ENCODE measurements at places on chromosomes 1 and 21.

DNA sequence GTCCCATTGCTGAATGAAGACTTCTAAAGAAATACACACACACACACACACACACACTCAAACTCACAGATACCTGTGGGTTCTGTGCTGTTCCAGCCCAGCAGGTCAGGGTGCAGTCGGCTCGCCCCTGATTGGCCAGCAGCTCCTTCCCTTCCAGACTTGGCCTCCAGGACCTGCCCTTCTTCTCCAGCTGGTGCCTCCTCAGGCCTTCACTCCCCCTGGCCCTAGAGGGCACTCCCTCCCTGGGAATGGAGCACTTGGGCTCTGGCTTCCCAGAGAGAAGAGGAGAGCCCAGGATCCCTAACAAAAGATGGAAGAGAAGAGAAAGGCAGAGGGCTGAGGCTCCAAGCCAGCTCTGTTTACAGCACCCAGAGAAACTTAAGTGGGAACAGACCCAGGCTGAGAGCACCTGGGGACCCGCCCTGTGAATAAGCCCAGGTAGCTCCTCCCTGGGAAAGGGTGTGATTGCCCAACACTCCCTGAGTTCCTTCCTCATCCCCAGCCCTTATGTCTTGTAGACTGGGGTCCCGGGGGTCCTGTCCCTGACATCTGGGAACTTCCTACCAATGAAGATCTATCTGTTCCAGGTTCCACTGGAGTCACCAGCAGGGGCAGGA is at the start of gene PGLYRP3:
TSS of gene PGLYRP3 (minus strand) at position 383 of the 617 bp plus-strand sequence. CDS start 2,287 bp downstream, outside the sequence.
- H3K36me3 ChIP-seq = no peaks in the 10 kb centered on the region
- no peak within 1 kb of the TSS for H3K27ac ChIP-seq
- no peaks in the 10 kb centered on the region for H3K27me3 ChIP-seq
- no peak for DNase-seq
- H3K4me3 ChIP-seq = no peak within 1 kb of the TSS
- no peaks in the 10 kb centered on the region for H3K4me1 ChIP-seq

GRCh38 chr21:45940091-45940490 is 41.5 kb upstream of the COL6A1 start:
- H3K4me1 ChIP-seq = no peaks in the 10 kb centered on the region
- no peak for DNase-seq
- no peak overlapping the region for H3K4me3 ChIP-seq
- H3K36me3 ChIP-seq = no peaks in the 10 kb centered on the region

GRCh38 chr1:22431965-22432364 is 19.7 kb upstream of the ZBTB40 start:
- H3K27ac ChIP-seq = no peak overlapping the region
- H3K36me3 ChIP-seq = no peaks in the 10 kb centered on the region
- no peak overlapping the region for H3K4me3 ChIP-seq

DNA sequence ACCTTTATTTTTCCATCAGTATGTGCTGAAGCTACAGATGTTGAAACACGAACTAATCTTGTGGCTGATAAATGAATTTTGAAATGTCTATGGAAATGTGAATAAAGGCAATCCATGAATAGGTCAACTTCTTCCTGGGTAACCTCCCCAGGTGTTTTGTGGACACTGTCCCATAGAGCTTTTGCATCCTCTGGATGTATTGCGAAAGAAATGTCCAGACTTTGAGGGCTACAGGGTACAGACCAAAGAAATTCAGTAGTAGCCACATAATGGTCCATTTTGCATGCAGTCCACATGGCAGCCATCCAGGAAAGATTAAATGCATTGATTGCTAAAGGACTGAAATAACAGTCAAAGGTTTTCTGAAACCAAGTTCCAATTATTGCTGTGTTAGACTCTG is 21.5 kb upstream of the DARS2 start:
- H3K4me3 ChIP-seq = no peak overlapping the region
- DNase-seq = no peak
- H3K27me3 ChIP-seq = no peaks in the 10 kb centered on the region
- H3K4me1 ChIP-seq = no peaks in the 10 kb centered on the region
- H3K27ac ChIP-seq = no peak overlapping the region
- peaks cover 25% of the 10 kb centered on the region for H3K36me3 ChIP-seq

GRCh38 chr1:183346276-183346732 is 71.9 kb downstream of the NMNAT2 start:
- no peaks in the 10 kb centered on the region for H3K27me3 ChIP-seq
- no peaks in the 10 kb centered on the region for H3K36me3 ChIP-seq
- no peak for DNase-seq
- no peaks in the 10 kb centered on the region for H3K4me1 ChIP-seq

DNA sequence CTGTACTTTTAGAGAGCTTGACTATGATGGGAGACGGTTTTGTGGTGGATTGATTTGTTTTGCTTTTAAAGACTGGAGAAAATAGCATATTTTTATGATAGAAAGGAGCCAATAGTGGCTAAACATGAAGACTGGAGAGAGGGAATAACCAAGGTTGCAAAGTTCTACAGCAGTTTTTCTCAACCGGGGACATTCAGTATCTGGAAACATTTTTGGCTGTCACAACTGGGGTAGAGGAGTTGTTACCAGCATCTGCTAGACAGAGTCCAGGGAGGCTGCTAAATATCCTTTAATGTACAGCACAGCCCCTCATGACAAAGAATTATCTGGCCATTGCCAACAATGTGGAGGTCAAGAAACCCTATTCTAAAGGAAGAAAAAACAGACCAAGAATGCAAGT is 38.4 kb upstream of the RAP1A start:
- H3K4me3 ChIP-seq = no peak overlapping the region
- H3K4me1 ChIP-seq = no peaks in the 10 kb centered on the region
